ENCODE measurements at places on chromosomes 7 and 10.

- no peak for DNase-seq
These were observed 103.3 kb downstream of the GRB10 start for GRCh38 chr7:50679218-50680007.

DNA sequence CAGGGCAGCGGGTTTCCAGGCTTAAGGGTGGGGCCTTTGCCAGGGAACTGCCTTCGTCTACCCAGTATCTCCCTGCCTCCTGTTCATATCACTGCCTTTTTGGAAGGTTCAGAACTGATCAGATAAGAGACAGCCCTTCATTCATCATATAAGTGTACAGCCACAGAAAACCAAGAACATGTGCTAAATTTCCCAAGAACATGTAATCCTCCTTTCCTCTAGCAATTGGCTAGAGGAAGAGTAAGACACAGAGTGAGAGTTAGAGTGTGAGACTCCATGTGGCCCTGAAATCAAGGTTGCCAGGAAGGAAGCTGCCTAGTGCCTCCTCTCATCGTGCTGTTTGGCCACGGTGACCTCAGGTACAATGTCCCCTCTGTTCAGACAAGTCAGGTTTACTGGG is 770.9 kb downstream of the TNS3 start:
- DNase-seq: no peak

- no peak for DNase-seq
These were observed 321.2 kb downstream of the ZNF479 start for GRCh38 chr7:56811081-56811480.

DNA sequence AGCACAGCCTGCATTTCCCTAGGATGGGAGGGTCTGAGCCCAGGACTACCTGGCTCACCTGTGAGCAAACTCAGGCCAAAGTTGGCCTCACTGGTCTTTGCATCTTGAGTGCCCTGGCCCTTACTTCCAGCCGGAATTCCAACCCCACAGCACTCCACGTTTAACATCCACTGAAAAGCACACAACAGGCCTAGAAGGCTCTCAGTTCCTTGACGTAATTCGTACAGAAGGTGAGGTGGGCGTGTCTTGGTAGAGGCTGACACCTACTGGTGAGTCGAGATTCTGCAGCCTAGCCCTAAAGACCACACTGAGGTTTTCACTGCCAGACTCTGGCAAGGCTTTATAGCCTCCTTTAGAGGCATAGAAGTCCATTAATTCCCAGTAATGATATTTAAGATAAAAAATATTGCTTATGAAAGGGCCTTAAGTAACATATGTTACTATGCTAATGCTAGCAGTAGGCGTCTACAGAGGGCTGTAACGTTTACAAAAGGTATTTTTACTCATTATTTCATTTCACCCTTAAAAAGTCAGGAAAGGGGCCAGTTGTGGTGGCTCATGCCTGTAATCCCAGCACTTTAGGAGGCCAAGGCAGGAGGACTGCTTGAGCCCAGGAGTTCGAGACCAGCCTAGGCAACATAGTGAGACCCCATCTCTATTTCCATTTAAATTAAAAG is 95.8 kb downstream of the HIP1 start:
- no peak for DNase-seq

- DNase-seq: no peak
These were observed 57.7 kb upstream of the EFCAB10 start for GRCh38 chr7:105638902-105639495.

DNA sequence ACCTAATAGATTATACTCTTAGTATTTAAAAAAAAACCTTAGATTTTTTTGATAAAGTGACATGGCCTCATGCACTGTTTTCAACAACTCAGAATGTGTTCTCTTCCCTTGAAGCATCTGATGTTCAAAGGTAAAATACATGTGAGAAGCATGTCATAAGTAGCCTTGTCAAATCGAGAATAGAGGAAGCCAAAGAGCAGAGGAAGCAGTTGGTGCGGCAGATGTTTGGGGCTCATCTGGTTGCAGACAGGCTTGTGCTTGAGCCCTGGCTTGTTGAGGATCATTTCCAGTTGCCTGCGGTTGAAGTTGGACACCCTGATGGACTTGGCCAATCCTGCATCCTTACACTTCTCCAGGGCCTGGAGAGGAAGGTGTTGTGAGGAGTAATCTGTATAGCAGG is 59.2 kb downstream of the AKR1E2 start:
- DNase-seq: no peak

- no peak for DNase-seq
These were observed 230.7 kb downstream of the SNX13 start for GRCh38 chr7:17709599-17709998.

GRCh38 chr7:29639886-29640595 is 76.4 kb downstream of the PRR15 start:
- no peak for DNase-seq

Measured in NCI-H1930 (cell line).